Brain (organoid and tissue), 16 donors: ENCODE measurements at places on chromosomes 16 and 17. TPM values are rescaled to one million over a fixed set of nuclear protein-coding genes. Genes with fewer than 3 reads are reported as not detected.

Gene METTL2A
- 23.9 TPM for polyA plus RNA-seq

Gene KCNH4
- 0.88 TPM for polyA plus RNA-seq

Gene PMFBP1
- polyA plus RNA-seq, result 0.41 TPM

Gene TEKT5
- polyA plus RNA-seq, result not detected

Gene CX3CL1
- 23.2 TPM for polyA plus RNA-seq

Gene RND2
- polyA plus RNA-seq, result 30.3 TPM

Gene ABCC11
- polyA plus RNA-seq, result 0.37 TPM
